ENCODE measurements at places on chromosomes 12 and 14. TPM values are rescaled to one million over a fixed set of nuclear protein-coding genes. Genes with fewer than 3 reads are reported as not detected.

GRCh38 chr12:78121969-78122610 is 291.4 kb downstream of the NAV3 start:
- DNase-seq = peak; percentile 56

- no peak for DNase-seq
Measured at GRCh38 chr14:100033347-100034075, 31.7 kb upstream of the EVL start.

Gene SLC35F4
- not detected for total RNA-seq

- DNase-seq = no peak
Measured at GRCh38 chr12:101859664-101860607, 17.4 kb upstream of the DRAM1 start.

GRCh38 chr12:56488041-56488955 is at the start of gene GLS2:
GLS2 (minus strand) TSS chr12:56488161; CDS start chr12:56488118, 43 bp downstream.
- peak; percentile 93 for DNase-seq

DNA sequence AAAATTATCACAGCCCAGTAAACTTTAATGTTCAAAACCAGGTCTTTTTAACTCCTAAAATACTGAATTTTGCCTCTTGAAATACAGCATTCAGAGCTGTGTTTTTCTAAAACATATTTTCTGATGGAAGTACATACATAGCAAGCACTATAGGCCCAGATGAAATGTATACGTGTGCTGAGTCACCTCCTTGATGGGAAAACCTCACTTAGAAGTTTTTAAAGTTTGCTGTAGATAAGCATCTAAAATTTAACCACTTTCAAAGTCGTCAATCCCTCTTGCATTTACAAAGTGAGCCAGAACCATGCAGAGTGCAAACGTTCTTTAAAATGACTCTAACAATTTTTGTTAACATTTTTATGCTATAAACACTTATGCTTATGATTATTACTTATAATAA is 618.8 kb downstream of the RPS29 start:
- DNase-seq = no peak

Gene P2RX7
- 13.4 TPM for total RNA-seq

DNA sequence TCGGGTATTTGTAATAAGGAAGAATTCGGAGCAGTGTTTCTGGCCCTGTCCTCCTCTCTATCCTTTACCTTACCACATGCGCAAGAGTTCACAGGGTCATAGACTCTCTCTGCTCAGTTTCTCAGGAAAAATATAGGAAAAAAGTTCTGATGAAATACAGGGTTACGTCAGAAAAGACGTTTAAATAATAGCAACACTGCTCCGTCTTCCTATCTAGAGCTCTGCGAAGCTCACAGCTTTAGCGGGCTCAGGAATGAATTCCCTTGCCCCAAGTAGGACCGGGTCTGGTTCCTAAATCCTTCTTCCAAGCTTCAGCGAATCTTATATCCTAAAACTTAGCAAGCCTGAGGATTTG is 365 bp downstream of the CCDC59 start:
- no peak for DNase-seq

GRCh38 chr14:75158843-75159614 is 17.4 kb downstream of the TMED10 start:
- no peak for DNase-seq

DNA sequence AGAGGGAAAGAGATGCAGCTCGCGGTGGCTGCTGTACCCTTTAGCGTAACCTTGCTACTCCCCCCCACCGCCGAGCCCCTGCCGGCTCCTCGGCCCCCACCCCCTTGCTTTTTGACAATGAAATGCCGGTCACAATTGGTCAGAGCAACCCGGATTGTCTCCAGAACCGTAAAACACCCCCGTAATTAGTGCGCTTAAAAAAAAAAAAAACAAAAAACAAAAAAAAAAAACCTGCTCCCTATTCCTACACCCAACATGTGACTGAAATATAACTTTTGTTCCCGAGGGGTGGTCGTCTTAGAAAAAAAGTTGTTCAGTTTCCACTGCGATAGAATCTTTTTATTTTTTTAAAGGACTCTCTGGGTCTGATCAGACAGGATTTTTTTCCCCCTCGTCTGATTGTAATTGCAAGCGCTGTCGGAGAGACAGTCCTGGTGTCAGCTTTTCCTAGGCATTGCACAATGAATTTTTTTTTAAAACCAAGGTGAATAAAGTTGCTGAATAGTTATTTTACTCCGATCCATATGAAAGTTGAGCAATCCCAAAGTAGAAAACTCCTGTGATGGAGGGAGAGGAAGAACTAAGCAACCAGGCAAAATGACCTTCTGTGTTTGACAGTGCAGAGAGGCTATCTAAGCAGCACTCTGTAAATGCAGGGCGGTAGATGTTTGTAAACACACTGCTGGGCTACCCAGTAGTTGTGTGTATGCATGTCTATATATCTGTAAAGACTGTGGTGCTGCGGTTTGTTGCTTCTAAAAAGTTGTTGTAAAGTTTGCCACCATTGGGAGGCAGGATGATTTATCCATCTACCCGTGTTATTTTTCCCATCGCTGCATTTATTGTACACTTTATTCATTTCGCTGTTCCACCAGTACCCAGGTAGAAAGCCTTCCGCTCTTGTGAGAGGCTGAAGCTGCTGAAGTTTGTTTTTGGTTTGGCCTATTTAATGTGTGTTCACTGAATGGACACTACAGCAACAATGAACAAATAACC is 1.1 kb downstream of the ETV6 start:
- DNase-seq = no peak

DNA sequence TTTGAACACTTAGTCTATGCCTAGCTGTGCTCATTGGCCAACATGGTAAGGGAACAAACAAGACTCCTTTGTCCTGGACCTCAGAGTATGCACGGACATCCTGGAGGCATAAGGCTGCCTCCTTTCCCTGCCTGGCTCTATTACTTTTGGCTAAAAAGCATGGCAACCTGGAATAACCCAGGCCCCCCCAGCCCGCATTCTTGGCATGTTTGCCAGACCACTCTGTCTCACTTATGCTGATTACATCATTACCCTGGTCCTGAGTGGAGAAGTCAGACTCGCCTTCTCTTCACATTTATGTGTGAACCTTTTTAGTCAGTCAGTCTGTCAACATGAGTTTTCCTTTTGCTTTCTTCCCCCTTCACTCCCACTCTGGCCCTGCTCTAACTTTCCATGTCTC is 58.0 kb upstream of the ELK3 start:
- DNase-seq = no peak

DNA sequence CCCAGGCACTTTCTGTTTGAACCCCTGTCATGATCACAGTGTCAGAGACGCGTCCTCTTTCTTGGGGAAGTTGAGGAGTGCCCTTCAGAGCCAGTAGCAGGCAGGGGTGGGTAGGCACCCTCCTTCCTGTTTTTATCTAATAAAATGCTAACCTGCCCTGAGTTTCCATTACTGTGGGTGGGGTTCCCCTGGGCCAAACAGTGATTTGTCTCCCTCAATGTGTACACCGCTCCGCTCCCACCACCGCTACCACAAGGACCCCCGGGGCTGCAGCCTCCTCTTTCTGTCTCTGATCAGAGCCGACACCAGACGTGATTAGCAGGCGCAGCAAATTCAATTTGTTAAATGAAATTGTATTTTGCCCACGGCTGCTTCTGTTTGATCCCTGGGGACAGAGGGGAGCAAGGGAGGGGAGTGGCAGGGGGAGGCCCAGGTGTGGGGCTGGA is 5.1 kb downstream of the SHMT2 start:
- no peak for DNase-seq

Gene CCDC175
- not detected for total RNA-seq

Gene WNT1
- not detected for total RNA-seq

Gene TMEM63C
- 8.3 TPM for total RNA-seq

Gene SYT1
- total RNA-seq = 0.59 TPM

DNA sequence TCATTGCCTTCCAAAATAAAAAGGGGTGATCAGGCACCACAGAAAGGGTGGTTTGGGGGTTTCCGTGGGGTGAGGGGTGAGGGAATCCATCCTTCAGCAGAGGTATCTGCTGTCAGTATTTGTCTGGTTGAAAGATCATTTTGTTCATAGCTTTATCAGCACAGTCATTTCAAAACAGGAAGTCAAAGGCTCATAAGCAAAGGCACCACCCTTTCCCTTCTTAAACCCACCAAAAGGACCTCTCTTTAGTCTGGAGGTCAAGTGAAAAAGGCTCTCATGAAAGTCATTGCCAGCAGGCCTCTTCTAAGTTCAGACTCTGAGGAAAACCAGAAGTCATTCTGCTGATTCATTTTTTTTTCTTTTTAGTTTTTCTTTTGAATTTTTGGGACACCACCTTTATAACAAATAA is 6.2 kb downstream of the CHST11 start:
- DNase-seq = no peak

Gene ANGEL1
- 13.8 TPM for total RNA-seq

GRCh38 chr14:74459289-74459946 is 33.4 kb upstream of the SYNDIG1L start:
- no peak for DNase-seq

DNA sequence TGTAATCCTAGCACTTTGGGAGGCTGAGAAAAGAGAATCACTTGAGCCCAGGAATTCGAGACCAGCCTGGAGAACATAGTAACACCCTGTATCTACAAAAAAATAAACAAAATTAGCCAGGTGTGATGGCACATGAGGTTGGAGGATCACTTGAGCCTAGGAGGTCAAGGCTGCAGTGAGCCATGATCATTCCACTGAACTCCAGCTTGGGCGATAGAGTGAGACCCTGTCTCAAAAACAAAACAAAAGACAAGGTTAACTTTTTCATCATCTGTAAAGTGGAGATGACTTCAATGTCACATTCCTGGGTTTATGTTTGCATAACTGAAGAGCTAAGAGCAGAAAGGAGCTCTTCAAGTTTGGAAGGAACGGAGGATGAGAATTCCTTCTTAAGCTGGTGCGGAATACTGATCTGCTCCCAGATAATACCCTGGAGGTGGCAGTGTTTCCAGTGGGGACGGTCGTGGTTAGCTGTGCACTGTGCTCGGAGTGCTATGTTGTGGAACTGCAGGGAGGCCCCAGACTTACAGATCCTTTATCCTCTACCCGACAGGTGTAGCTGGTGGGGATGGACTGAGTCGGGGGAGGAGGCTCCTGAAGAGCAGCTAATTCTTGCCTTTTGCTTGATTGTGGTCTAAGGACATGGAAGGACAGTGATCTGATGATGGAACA is 22.5 kb upstream of the BICD1 start:
- no peak for DNase-seq

Gene NOP9
- total RNA-seq = 21.0 TPM

Gene C14orf39
- not detected for total RNA-seq

Gene KERA
- not detected for total RNA-seq

- DNase-seq = no peak
Measured at GRCh38 chr12:118064608-118065007, 3.6 kb upstream of the WSB2 start.

GRCh38 chr14:82047777-82048470 is 514.3 kb upstream of the SEL1L start:
- no peak for DNase-seq
